ENCODE measurements at places on chromosomes 3 and 15. TPM values are rescaled to one million over a fixed set of nuclear protein-coding genes. Genes with fewer than 3 reads are reported as not detected.

Gene RETNLB
- total RNA-seq, result not detected

Gene CFAP91
- total RNA-seq, result 75.0 TPM

DNA sequence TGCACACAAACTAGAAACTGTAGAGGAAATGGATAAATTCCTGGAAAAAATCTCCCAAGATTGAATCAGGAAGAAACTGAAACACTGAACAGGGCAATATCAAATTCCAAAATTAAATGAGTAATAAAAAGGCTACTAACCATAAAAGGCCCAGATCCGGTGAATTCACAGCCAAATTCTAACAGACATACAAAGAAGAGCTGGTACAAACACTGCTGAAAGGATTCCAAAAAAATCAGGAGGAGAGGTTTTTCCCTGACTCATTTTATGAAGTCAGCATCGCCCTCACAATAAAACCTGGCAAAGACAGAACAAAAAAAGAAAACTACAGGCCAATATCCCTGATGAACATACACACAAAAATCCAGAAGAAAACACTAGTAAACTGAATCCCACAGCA, 462.4 kb upstream of the THBS1 start:
- no peak for DNase-seq

DNA sequence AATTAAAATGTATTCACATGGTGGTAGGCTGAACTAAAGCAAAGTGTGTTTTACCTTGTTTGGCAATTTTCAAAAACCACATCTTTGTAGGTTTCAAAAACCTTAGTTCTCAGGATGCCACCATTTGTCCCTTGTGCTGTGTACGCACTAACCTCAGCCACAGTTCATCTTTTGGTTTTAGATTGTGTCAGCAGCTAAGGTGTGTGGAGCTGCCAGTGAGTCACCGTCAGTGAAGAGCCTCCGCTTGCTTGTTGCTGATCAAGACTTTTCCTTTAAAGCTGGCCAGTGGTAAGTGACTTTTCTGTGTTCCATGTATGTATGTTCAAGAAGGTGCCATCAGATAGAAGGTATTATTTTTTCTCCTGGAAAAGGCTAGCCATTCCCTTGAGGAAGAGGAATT, 21.1 kb downstream of the OXNAD1 start:
- no peak for DNase-seq

DNA sequence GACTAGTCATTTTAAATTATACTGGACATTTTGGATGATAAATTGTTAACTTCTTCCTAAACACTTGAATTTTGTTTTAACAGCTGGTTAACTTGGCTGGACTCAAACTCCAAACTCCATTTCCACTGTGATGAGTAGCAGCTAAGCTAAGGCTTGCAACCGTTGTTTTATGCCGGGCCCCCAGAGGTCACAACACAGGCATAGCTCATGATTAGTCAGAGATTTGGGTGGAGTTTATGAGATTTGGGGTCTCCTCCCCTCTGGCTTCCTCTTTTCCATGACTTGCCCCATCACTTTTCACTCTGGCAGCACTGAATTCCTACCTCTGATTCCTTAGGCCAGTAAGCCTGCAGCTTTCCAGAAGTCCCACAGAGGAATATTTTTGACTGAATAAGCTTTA, 12.8 kb downstream of the THAP10 start:
- no peak for DNase-seq
